Stimulated activated CD4-positive, alpha-beta T cell treated with anti-CD3 and anti-CD28 coated beads, TNF-alpha, amount 100 ng/mL, for 48 hours (primary cell): ENCODE measurements at places on chromosomes 3 and 15.

GRCh38 chr15:84835661-84836337 lies 18.6 kb downstream of the ALPK3 start:
- DNase-seq: no peak

- DNase-seq: no peak
Measured at GRCh38 chr3:133466531-133467386, 66.9 kb downstream of the BFSP2 start.

- DNase-seq: no peak
Measured at GRCh38 chr15:69797615-69798014, 300.1 kb downstream of the TLE3 start.

- no peak for DNase-seq
Measured at GRCh38 chr3:9994086-9994844, 7.6 kb upstream of the EMC3 start.

DNA sequence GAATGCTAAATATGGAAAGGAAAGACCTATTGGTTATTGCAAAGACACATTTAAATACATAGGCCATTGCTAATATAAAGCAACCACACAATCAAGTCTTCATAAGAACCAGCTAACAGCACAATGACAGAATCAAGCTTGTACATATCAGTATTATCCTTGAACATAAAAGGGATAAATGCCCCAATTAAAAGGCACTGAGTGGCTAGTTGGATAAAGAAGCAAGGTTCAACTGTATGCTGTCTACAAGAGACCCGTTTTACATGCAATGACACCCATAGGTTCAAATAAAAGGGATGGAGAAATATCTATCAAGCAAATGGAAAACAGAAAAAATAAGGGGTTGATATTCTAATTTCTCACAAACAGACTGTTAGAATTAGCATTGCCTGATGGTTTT lies 706.1 kb downstream of the EPHA3 start:
- DNase-seq: no peak

GRCh38 chr3:173663696-173664111 lies 266.2 kb downstream of the NLGN1 start:
- DNase-seq: no peak

DNA sequence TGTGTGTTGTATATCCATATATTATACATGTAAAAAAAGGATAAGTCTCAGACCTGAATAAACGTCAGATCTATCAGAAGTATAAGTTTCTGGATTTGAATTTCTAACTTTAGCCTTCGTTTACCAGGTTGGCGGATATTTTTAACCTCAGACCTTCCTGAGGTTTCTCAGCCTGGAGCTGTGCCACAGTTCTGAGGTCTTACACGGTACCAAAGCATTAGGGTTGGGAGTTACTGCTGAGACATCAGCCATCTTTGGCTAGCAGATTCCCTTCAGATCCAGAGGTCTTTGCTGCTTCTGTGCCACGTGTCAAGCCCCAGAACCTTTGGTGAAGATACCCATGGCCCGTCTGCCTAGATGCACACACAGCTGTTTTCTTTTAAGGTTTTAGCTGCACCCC lies 84.7 kb downstream of the PPP2R3A start:
- DNase-seq: no peak

GRCh38 chr3:41853540-41854196 lies 108.2 kb downstream of the ULK4 start:
- DNase-seq: no peak

DNA sequence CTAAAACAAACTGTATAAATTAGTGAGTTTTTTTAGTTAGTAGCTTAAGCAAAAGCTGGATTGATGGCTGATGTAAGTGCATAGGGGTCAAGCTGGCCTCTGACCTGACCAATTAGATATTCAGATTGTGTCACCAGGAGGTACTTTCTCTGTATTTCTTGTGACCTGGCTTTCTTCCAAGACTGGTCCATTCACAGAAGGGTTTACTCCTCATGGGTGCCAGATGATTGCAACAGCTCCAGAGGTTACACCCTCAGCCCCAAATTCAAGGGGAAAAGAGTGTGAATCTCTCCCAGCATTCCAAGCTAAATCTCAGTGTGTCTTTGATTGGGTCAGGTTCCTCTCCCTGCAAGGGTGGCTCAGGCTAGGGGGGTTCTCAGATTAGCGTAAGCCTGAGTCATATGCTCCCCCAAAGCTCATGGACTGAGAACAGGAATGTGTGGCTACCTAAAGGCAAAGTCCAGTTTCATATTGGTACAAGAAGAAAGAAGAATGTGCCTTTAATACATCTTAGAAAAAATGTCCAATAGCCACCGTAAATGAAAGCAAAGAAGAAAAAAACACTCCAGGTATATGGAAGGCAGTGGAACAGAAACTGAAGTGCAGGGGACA lies 16.5 kb downstream of the PML start:
- DNase-seq: no peak

DNA sequence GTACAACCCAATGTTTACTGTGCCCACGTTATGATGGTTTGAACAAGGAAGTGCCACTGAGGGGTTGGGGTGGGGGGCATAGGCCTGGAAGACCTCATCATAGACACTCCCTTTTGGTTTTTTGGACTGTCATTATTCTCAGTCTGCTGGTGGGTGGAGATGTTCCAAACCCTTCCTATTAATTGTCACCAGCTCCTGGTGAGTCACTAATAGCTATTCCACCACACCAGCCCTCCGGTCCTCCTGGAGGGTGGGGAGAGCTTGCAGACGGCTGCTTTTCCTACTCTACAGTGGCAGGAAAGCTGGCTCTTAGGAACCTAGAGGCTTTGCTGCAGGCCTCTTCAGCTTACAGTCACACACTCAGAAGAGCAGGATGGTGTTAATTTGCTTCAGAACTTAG lies 9.0 kb upstream of the COPG1 start:
- no peak for DNase-seq

DNA sequence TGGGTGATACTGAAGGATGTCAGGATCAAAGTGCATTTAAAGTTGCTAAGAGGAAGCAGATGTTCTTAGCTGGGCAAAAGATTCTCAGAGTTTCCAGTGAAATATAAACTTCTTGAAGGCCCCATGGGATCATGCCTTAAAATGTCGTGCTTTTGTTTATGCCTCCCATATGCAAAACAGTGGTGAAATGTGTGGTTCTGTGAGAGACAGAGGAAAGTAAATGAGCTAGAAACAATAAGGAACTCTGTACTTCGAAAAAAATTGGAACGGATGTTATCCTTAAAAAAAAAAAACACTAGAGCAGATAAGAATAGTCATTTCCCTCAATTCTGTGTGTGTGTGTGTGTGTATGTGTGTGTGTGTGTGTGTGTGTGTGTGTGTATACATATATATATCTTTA lies 497.0 kb upstream of the TBL1XR1 start:
- DNase-seq: no peak

DNA sequence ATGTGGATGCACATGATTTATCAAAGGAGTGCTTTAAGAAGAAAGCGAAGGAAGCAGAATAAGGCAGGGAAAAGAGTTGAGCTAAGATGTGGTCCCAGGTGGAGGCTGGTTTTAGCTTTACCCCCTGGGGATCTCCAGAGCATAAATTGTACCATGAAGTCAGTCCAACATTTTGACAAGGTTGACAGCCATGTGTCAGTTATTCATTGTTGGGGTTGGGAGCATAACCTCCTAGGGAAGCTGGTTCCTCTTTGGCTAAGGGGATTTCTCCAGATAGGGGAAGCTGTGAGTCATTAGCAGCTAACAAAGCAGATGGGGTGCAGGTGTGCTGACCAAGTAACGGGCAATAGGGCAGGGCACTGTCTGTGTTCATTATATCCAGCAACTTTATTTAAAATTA lies 123.7 kb upstream of the IGSF10 start:
- DNase-seq: no peak

GRCh38 chr15:99185414-99186130 lies 63.8 kb downstream of the TTC23 start:
- DNase-seq: no peak

DNA sequence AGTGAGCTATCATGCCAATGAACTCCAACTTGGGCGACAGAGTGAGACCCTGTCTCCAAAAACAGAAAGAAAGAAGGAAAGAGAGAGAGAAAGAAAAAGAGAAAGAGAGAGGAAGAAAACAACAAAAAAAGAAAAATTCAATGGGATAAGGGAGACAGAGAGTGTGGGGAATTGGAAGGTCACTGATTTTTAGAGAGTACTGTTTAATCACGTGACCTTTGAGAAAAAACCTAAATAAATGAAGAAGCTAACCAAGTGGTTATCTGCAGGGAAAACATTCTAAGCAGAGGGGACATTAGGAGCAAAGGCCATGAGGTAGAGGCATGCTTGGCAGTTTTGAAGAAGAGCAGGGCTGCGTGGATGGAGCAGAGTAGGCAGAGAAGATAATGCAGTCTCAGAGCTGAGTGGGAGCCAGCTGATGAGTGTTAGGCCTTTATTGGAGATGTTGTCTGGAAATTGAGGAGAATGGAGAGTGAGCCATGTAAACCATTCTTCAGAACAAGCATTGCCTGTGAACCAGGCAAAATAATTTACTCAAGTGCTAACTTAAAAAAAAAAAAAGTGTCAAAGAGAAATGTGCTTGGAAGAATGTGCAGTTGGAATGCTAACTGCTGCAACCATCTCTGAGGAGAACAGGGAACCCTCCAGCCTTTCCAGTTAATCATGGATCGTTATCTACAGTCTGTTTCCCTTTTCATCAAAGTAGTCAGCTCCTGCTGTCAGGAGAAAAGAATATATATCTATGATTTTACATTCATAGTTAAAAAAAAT lies 377.3 kb upstream of the SEMA6D start:
- DNase-seq: no peak

GRCh38 chr15:59306520-59307164 lies 66.0 kb downstream of the MYO1E start:
- no peak for DNase-seq

DNA sequence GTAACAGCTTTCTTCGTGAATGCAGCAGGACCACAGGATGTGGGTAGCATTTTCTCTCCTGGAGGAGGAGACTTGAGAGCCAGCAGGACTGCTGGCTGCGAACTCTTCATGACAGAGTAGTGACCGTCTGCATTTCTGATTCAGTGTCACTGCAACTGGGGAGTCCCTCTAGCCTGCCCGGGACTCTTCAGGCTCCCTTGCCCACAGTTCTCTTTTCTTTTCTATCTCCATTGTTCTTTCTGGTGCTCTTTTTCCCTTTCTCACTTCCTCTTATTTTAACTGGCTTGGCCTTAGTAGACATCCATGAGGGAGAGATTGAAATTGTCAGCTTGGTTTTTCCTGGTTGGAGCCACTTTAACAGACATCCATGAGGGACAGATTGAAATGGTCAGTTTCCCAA lies 49.9 kb upstream of the P2RY1 start:
- no peak for DNase-seq

GRCh38 chr15:42031198-42031915 lies 10.5 kb upstream of the PLA2G4E start:
- no peak for DNase-seq

DNA sequence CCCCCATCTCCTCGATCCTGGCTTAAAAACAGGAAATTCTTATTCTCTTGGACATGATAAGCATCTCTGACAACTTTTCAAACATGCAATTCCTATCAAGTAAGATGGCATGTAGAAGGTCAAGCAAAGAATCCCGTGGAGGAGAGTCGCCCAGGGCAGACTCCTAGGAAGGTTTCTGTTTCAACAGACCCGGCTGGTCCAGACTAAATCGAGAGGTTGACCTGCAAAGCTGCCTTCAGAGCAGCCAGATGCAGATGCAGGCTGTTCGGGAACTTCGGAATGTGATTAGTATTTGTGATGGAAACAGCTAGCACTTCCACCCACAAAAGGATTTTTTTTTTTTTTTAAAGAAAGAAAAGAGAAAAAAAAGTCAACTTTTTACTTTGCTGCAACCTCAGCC lies 216.8 kb downstream of the NR1D2 start:
- DNase-seq: no peak

GRCh38 chr3:129650256-129650872 lies 43.9 kb upstream of the PLXND1 start:
- peak; percentile 36 for DNase-seq

GRCh38 chr15:90500171-90500570 lies 29.6 kb upstream of the CRTC3 start:
- no peak for DNase-seq

DNA sequence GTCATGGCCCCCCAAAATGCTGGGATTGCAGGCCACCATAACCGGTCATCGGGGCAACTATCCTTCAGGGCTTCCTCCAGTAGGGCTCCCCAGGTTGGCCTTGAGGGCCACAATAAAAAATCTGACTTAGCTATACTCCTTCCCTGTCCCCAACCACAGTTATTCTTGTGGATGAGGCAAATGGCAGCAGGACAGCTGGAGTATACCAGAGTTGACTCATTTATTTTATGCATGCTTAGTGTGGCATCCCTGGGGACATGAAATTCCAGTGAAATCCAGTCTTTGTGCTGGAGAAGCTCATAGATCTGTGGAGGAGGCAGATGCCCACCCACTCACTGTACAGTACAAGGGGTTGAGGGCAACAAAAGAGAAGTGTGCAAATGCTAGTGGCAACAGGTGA lies 109.5 kb downstream of the RORA start:
- no peak for DNase-seq

- no peak for DNase-seq
Measured at GRCh38 chr3:79516795-79517194, 251.0 kb downstream of the ROBO1 start.
